Trophoblast cell (in vitro differentiated cells and primary cell): ENCODE measurements at places on chromosomes 2 and 18.

GRCh38 chr2:237465515-237466148, 21.4 kb upstream of the MLPH start:
- DNase-seq = peak; percentile 78

DNA sequence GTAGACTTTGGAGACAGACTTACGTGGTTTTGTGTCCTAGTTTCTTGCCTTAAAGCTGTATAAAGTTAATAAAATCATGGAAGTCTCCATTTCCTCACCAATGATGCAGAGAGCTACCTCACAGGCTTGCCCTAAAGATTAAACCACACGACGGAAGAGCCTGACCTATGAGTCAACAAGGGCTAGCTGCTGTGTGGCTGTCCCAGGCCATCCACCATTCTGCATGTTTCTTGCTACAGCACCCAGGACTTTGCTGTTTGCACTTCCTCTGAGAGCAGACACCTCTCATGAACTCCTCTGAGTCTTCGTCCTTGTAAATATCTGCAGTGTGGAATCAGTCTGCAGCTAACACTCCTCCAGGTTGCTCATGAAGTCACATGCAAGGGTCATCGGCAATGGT, 160.0 kb upstream of the TRIB2 start:
- DNase-seq = no peak

DNA sequence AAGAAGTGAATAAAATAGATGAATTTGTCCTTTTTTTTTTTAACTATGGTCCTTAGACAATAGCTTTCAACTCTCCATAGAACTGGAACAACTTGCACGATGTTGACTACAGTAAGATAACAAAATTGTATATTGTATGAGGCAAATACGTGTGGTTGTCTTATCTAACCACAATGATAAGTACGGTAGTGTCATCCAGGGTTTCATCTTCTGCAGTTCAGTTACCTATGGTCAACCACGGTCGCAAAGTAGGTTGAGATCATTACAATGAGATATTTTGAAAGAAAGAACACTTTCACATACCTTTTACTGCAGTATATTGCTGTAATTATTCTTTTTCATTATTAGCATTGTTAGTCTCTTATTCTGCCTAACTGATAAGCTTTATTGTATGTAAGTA, 295.2 kb downstream of the PARD3B start:
- DNase-seq = no peak

DNA sequence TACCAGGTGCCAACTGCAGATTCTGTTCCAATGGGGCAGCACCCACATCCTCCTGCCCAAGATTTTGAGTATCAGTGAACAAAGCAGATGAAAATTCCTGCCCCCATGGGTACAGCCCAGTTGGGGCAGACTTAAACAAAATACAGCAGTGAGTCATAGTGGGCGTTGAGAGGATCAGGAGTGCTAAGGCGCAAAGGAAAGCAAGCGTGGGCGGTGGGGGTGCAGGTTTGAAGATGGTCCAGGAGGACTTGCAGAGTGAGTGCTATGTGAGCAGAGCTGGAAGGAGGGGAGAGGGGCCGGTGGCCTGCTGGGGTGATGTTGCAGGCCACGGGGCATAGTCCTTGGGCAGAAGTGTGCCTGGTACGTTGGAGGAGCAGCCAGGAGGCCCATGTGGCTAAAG, 24.7 kb downstream of the STEAP3 start:
- DNase-seq = no peak

DNA sequence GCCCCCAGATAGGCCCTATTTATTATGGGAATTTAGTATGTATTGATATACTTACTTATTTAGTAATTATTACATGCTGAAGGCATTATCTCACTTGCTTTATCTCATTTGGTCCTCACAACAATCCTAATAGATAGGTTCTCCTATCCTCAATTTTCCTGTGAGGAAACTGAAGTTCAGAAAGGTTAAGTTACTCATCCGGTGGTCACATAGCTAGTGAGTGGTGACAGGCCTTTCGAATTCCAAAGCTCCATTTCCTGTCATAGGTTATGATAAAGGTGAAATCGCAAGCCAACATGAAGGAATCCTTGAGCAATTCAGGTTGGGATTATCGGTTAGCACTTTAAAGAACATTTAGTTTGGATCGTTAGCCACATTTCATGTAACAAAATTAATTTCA, 33.3 kb downstream of the NAB1 start:
- no peak for DNase-seq

DNA sequence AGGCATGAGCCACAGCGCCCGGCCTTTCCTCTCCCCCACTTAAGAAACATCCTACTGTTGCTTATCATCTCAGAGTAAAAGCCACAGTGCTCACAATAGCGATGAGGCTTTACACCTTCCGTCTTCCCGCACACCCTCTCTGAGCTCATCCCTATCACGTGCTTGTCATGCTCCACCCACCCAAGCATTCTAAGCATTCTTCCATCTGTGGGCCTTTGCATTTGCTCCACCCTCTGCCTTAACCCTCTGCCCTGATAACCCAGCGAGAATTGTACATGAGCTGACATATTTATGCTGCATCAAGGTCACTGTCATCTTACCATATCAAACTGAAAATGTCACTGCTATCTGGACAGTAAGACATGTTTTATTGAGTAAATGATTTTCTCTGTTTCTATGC, 22.6 kb downstream of the FOXI3 start:
- DNase-seq = peak; percentile 57

- no peak for DNase-seq
Observed at GRCh38 chr2:127873707-127874303, 12.0 kb downstream of the AMMECR1L start.

GRCh38 chr2:115558725-115559124, 1116.3 kb downstream of the DPP10 start:
- DNase-seq = no peak
